Stimulated activated CD8-positive, alpha-beta memory T cell treated with anti-CD3 and anti-CD28 coated beads, Interleukin-7, amount 100 ng/mL, for 24 hours (primary cell): ENCODE measurements at places on chromosomes 16 and 17.
A peak's percentile ranks its signal among the peaks of the same experiment; 100 is the strongest.

DNA sequence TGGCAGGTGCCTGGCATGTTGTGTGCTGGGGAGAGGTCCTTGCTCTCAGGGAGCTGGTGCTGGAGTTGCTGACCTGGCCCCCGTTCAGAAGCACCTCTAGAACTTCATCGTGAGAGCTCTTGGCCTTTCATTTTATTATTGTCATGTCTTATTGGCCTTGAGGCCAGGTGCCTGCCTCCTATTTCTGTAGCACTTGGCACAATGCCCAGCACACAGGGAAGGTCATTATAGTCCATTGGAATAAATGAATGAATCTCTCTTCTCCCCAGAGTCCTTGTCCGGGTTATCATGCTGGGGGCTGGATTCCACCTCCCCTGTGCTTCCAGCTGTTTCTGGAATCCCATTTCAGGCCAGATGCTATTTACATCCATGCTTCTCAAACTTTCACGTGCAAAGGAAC lies 169.2 kb downstream of the HAPSTR1 start:
- no peak for DNase-seq

DNA sequence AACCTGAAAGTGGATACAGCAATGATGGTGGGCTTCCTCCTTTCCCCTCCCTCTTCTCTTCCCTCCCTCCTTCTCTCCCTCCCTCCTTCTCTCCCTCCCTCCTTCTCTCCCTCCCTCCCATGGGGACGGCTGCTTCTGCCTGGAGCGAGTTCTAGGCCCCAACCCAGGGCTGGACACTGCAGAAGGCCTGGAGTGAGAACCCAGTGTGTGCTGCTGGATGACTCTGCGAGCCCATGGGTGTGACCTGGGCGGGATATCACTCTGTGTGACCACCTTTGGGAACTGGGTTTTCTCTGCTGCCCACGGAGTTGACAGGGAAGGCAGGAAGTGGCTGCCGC lies 242.6 kb upstream of the GSE1 start:
- DNase-seq: no peak

GRCh38 chr17:30351735-30352134 lies 17.9 kb upstream of the TMIGD1 start:
- DNase-seq: no peak

- DNase-seq: no peak
These were observed 41.1 kb downstream of the BAHCC1 start for GRCh38 chr17:81436294-81436849.

DNA sequence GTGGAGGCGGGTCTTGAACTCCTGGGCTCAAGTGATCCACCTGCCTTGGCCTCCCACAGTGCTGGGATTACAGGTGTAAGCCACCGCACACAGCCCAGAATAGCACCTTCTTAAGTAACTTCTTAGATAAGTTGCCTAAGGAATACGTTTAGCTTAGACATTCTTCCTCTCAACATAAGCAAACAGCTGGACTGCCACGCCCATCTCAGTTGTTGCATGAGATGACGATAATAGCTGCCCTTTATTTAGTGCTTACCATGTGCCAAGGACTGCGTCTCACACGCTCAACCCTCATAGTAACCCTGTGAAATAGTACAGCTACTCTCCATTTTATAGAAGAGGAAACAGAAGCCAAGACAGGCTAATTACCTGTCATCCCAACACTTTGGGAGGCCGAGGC lies 11.8 kb downstream of the HASPIN start:
- DNase-seq: no peak

GRCh38 chr17:39116224-39116623 lies 35.2 kb downstream of the PLXDC1 start:
- DNase-seq: no peak

DNA sequence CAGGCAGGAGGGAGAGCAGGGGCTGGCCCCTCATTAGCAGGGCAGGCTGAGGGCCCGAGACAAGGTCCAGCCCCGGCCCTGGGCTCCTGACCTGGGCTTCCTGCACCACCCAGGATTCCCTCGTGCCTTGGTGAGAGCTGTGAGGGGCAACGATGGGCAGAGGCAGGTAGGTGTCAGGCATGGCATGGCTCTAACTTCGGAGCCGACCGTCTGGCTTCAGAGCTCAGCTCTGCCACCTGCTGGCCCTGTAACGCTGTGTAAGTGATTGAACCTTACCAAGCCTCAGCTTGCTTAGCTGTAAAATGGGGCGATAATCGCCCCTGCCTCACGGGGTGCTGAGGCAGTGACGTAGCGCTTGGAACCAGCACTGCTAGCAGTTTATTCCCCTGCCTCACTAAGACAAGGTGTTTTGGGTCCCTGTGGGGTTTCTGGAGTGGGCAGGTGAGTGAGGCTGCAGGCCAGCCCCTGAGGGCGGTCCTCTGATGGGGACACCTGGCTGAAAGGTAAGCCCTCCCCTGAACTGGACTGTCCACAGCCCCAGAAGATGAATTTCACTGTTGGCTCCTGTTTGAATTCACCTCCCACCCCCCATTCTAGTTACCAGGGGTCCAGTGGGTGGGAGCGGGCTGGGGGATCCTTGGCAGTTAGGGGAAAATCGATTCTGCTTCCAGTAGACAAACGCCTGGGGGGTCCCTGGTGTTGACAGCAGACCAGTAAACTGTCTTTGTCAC lies 184.8 kb upstream of the GSE1 start:
- no peak for DNase-seq

- DNase-seq: peak; percentile 22
These were observed 787 bp downstream of the CTCF start for GRCh38 chr16:67562918-67563707.

DNA sequence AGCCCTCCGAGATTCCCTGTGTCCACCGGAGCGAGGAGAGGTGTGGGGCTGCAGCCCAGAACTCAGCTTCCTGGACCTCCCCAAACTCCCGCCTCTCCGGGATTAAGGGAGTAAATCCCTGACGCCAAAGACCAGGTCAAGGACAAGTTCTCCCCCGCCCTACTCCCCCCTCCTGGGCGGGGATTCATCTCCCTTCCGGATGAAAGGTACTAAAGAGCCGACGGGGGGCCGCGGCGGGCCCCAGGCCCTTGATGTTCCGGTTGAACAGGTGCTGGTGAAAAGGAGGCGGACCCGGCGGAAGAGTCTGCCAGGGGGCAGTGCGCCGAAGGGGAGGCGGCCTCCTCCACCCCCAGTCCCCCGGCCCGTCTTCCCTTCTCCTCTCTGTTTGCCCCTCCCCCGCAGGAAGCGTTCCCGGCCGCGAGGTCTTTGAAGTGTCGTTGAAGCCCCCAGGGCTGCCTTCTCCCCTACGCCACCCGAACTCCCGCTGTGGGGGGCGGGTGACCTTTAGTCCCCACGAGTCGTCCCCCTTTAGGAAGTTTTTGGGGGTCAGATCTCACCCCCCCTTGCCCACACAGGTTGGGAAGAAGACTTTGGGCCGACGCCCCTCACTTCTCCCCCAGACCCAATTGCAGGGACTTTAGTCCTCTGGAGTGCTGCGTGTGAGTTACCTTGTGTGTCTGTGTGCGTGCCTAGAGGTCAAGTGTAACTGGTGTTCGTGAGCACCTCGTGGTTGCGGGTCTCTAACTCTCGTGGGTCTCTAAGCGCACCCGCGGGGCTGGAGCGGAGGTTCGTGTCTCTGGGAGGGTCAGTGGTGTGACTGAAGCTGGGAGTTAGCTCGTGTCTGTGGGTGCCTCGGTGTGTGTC lies 1.1 kb upstream of the MLLT6 start:
- DNase-seq: peak; percentile 76

- no peak for DNase-seq
These were observed 40.5 kb upstream of the ACSF3 start for GRCh38 chr16:89052890-89053724.

- no peak for DNase-seq
These were observed 59.2 kb upstream of the ADORA2B start for GRCh38 chr17:15885770-15886169.

DNA sequence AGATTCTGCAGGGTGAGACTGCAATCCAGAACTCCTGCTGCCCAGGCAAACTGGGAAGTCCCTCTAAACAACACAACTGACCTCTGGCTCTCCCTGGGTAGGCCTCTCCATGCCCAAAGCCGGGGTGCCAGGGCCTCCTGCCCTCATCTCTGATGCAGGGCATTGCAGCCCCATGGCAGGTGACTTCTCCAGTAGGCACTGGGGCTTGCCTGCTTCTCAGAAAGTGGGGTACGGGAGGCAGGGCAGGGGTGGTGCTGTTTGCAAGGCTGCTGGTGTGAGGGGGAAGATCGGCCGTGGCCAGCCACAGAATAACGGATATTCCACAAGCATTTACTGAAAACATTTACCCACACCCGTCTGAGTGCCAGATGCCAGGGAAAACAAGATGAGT lies 4.1 kb upstream of the GPRC5C start:
- DNase-seq: no peak
